ENCODE measurements at places on chromosomes 7 and 10. TPM values are rescaled to one million over a fixed set of nuclear protein-coding genes. Genes with fewer than 3 reads are reported as not detected.

Gene KDM7A
- total RNA-seq, result 4.8 TPM

Gene STRA8
- total RNA-seq, result not detected

Gene ANXA8L1
- not detected for total RNA-seq

Gene TMEM213
- total RNA-seq, result not detected

Gene SGMS1
- total RNA-seq, result 55.6 TPM

Gene MKX
- 0.57 TPM for total RNA-seq

Gene HECW1
- 3.1 TPM for total RNA-seq

Gene CLEC5A
- not detected for total RNA-seq

Gene MYPN
- 0.14 TPM for total RNA-seq

Gene FAM131B
- 1.00 TPM for total RNA-seq

Gene SRGN
- total RNA-seq, result 36.7 TPM

Gene IDE
- total RNA-seq, result 25.5 TPM

Gene MRPS33
- 47.8 TPM for total RNA-seq

Gene CPA2
- not detected for total RNA-seq

Gene AGAP9
- 2.9 TPM for total RNA-seq

Gene MIOS
- 22.8 TPM for total RNA-seq

Gene CCDC172
- total RNA-seq, result not detected

Gene GIMAP6
- 0.14 TPM for total RNA-seq

Gene CALHM1
- not detected for total RNA-seq

Gene GRM3
- not detected for total RNA-seq

Gene MSS51
- 0.85 TPM for total RNA-seq

Gene TAS2R41
- total RNA-seq, result not detected

Gene CYP3A4
- total RNA-seq, result not detected

Gene GIMAP8
- total RNA-seq, result 0.09 TPM

Gene GPR146
- total RNA-seq, result 1.00 TPM

Gene NCF1
- total RNA-seq, result under 0.01 TPM

Gene ADCYAP1R1
- total RNA-seq, result not detected

Gene FOXI2
- total RNA-seq, result not detected

Gene TMEM184A
- total RNA-seq, result 0.09 TPM

Gene GAD2
- total RNA-seq, result not detected

Gene OPN1SW
- total RNA-seq, result not detected

Gene CPA4
- total RNA-seq, result 25.9 TPM

Gene CYP2C8
- total RNA-seq, result not detected

Gene UNC5B
- 22.0 TPM for total RNA-seq

Gene EPHA1
- total RNA-seq, result 0.14 TPM

Gene SLC18A3
- total RNA-seq, result not detected

Gene GPC2
- total RNA-seq, result 1.1 TPM

Gene SGPL1
- total RNA-seq, result 31.2 TPM

Gene CUZD1
- total RNA-seq, result 0.55 TPM
